ENCODE measurements at places on chromosomes 6 and 20.

DNA sequence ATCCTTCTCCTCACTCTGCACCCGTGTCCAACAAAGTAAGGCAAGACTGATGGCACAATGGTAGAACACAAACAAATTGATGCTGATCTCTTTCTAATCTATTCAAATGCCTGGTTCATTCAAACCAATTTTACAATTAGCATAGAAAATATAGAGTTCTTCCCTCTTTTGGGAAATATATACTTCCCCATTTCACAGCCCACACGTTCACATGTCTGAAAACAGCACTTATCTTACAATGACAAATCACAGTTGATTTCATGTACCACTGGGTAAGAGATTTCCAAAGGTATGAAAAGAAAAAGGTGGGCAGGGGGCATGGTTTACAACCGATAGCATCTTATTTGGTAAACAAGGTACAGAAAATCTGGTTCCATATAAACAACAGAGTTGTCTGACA is 137.6 kb downstream of the RNGTT start:
- no peak for DNase-seq

DNA sequence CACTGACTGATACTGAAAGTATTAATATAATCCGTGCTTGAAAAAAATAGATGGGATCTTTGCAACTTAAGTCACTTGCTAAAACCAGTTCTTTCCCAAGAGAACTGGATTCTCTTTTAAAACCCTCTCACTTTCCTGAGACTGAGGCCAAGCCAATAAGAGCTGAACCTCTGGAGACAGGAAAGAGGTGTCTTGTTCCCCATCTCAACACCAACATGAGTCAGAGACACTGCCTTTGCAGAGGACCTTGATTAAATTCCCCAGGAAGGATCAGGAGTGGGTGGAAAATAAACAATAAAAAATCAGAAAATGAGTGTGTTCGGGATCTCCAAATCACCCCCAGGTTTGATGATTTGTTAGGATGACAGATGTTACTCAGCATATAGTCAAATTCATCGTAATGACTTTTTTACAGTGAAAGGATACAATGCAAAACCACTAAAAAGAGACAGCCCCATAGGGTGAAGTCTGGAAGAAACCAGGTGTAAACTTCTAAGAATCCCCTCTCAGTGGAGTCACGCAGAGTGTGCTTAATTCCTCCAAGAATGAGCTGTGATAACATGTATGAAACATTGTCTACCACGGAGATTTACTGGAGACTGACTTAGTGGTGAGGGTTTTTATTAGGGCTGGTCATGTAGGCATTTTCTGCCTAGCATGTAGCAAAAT is 122.8 kb upstream of the BEND3 start:
- DNase-seq = no peak

GRCh38 chr6:16157909-16158308 is 29.0 kb downstream of the MYLIP start:
- DNase-seq = no peak

- no peak for DNase-seq
Observed at GRCh38 chr6:82954937-82955577, 110.6 kb downstream of the UBE3D start.

GRCh38 chr6:144922120-144922722 is 637.1 kb downstream of the UTRN start:
- DNase-seq = no peak

- no peak for DNase-seq
Observed at GRCh38 chr6:88365230-88365629, 199.1 kb upstream of the CNR1 start.

DNA sequence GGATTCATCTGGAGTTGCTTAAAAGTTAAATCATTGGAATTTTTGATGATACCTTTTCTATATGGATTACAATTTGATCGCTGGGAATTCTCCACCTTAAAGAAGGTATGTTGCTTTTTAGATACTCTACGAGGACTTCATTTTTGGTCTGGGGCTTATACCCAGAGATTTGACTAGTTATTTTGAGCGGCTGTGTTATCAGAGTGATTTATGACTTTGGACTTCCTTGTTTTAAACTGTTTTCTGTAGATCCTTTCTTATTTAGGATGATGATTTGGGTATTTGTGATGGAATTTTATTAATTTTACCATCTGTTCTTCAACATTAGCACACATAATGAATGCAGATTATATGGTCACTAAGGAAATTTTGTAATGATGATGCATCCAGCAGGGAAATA is 75.2 kb downstream of the SOX4 start:
- DNase-seq = no peak

DNA sequence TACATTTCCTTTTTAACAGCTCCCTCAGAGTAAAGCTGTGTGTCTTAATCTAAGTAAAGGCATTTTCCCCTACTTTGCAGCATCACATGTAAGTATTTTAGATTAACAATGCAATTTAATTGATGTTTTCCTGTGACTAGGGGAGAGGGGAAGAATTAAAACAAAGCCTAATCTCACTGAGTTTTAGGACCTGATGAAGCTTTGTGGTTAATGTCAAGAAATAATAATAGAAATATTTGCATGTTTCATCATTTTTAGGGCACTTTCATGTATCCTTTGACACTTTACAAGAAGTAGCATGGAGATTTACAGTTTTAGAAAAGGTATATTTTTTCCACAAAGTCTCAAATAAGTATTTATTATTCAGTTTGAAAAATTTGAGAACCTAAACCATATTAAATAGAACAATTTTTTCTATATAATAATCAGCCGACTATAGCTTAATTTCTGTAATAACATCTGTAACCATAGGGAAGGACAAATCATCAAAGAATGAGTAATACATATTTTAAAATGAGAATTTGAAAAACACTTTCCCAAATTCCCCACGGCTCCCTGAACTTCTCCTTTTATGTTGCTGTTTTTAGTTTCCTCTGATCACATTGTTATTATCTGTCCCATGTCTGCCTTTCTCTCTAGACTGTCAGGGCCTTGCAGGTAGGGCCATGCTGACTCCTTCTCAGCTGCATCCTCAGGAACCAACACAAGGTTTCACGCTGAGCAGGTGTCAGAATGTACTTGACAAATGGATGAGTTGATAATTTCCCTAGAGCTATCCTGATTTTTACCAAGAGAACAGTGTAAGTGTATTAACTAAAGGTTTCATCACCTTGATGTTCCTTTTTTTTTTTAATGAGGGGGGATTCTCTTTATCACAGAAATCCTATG is 338.1 kb downstream of the SYNE1 start:
- DNase-seq = no peak

GRCh38 chr6:10395704-10396546 is 18.9 kb downstream of the TFAP2A start:
- DNase-seq = no peak

DNA sequence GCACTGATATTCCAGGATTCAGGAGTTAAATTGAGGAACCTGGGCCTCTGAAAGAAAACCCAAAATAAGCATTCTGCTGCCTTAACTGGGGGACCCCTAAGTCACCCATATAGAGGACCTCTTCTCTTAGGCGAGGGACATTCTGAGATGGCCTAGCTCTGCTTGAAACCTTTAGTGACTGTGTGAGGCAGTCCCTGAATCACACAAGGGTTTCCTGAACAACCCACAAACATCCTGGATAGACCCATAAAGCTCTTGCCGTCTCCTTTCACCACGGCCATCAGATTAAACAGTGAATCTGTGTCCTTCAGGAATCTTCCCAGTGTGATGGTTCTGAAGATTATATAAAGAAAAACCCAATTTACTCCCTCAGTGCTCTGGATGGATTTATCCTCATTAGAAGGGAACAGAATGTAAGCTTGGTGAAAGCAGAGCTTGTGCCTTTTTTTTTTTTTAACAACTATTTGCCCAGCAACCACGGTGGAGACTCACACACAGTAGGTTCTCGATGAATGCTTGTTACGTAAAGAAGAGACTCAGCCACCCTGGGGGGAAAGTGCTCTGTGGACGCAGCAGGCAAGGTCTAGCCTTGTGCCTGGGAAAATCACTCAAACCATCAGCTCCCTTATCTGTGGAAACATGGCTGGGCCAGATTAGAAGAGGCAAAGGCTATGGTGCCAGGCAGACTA is 39.1 kb upstream of the SIRPG start:
- DNase-seq = no peak

GRCh38 chr6:114651611-114652010 is 308.8 kb upstream of the HS3ST5 start:
- no peak for DNase-seq

GRCh38 chr6:71478834-71479541 is 190.4 kb downstream of the OGFRL1 start:
- no peak for DNase-seq
